SW480 (cell line): ENCODE measurements at places on chromosomes 6 and 20.

DNA sequence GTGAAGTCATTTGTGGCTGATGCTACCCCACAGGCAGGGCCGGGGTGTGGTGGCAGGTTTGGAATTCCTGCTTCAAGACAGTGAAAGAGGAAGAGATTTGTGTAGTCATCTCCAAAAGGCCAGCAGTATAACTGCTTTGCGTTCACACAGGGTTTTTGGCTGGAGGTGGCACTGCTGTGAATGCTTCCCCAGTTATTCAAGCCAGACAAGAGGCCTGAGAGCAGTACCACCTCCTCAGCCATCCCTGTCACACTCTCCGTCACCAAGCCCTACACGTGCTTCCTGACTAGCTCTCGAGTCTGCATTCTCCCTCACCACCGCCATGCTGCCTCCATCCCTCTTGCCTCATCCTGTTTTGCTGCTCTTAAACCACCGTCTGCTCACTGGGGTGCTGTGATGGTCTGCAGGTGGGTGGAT is 23.9 kb downstream of the ARMC2 start:
- DNase-seq: peak; percentile 13

DNA sequence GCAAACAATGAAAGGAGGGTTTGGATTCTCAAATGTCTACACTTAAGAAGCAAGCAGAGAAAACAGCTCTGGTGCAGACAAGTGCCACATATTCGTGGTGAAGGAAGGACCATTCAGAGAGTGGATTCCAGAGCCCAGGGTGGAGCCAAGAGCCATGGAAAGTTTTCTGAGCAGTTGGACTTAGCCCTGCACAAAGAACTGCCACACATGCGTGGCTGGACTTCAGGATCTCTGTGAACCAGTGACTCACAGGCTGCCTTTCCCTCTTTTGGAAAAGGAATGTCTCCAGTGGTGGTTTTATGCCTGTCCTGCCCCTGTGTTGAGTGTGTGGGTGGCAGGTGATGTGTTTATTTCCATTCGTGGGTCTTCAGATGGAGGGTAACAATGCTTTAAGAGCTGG is 489.5 kb downstream of the CDH26 start:
- DNase-seq: peak; percentile 79

DNA sequence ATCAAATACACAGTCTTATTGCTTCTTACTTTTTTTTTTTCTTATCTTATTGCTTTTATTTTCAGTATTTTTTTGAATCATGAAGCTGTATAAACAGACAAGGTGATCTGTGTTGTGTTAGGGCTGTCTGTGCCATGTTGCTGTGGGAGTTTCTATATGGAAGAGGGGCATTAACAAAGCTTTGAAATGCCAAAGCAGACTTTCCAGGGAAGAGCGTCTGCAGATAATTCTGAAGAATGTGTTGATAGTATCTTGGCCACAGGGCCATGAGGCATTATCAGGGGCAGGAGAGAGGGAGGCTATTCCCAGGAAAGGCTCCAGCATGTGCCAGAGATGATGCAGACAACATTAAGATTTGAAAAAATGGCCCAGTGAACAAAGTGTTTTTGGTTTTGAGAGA is 354.5 kb downstream of the UTRN start:
- DNase-seq: no peak

GRCh38 chr6:105810105-105810921 is 275.8 kb upstream of the PRDM1 start:
- peak; percentile 11 for DNase-seq

DNA sequence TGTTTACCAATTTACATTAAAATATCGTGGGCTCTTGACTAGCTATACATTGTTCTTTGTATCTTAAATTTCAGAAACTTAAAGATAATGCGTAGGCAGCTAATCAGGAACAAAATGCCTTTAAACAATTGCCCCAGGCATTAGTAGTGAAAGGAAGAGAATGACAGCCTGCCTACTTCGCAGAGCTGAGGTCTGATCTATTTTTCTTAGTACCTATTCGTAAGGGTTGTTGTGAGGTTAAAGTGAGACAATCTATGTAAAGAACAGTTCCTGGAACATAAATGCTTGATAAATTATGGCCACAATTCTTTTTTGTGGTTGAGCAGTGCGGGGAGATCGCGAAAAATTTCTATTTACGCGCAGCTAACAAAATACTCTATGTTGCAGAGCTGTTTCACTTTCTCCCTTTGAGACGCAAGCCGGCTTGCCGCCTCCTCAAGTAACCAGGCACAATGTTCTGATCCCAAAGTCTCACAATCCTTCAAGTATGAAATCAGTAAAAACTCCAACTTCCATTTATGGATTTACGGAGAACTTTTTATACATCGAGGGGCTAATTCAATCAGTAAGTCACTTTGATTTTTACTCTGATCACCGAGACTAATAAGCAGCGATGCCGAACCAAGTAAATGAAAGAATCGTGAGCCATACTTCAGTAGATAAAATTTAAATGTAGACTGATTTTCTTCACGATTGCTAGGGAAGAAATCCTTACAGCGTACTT is 878 bp upstream of the PNRC1 start:
- peak; percentile 29 for DNase-seq

DNA sequence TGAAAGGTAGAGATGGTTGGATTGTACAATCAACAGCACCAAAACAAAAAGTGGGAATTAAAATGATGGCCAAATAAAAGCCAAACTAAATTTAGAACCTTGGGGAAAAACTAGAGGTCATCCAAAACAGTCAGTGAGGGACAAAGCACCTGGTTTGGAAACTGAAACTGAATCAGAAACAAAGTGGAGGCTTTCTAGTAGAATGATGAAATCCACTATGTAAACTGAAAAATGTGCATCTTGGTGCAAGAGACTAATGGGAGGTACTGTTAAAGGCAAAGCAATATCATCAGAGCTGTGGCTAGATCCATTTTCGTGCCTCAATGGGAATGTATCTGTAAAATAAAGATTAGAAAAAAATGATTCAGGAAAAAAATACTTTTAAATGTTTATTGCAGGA is 380.0 kb upstream of the GJE1 start:
- no peak for DNase-seq
